ENCODE measurements at places on chromosomes 5 and 9.

GRCh38 chr9:105971986-105972385 lies 277.6 kb downstream of the TMEM38B start:
- no peak for DNase-seq

DNA sequence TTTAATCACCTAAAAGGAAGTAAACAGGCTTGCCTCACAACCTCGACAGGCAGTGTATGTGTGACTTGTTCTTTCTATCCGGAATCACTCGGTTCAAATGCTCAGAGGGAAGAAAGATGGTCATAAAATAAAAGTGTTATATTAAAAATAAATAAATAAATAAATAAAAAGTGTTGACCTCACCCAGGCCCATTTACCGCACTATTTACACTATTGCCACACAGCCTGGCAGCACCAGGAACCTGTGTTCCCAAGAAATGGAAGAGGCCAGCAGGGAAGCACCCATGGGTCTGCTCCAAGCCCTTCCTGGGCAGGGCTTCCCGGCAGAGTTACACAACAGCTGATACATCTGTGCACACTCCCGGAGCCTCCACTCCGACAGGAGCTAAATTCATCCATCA lies 127.9 kb downstream of the EFNA5 start:
- no peak for DNase-seq

DNA sequence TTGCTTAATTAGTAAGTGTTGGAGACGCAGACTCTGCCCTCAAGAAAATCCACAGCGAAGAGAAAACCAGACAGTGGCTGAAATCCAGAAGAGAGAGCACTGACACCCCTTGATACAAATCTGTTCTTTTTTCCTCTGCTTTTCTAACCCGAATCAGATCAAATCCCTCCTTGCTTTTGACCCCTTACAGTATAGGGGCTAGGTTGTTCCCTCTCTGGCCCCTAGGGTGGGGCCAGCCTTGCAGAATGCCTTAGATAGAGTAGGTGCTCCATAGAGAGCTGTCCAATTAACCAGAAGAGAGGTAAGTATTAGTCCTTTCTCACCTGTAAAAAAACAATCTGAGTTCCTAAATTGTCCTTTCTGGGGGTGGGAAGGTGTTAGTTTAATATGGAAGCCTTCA lies 10.1 kb downstream of the C1QTNF2 start:
- no peak for DNase-seq

GRCh38 chr5:60340326-60340725 lies 359.6 kb downstream of the DEPDC1B start:
- DNase-seq = no peak

DNA sequence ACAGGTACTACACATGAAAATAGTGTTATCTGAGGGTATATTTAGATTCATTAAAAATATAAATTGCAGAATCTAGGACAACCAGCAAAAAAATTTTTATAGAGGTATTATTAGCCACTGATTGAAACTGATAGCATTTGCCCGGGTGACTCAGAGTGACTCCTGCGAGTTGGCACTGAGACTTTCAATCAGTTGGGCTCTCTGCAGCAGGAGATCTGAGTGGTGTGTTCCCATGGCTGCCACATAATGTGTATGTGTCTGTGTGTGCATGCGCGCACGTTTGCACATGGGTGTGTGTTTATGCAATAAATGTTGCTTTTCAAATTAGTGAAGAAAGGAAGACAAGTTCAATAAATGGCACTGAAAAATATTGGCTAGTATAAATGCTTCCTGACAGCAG lies 100.1 kb upstream of the MRPS30 start:
- DNase-seq = no peak

DNA sequence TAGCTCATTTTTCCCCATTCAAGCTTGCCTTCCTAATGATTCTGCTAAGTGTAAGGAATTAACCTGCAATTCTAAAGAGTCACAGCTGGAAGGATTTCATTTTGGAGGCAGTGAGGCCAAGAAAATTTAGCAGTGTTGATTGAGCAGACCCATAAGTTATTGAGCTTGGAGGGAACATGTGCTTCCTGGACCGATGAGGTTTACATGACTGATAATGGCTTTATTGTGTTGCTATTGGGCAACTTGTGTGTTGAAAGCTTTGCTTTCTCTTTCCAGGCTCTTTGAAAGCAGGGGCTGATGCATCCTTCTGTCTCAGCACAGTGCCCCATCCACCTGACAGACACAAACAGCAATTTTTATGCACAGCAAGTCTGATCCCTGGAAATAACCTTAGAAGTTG lies 398.9 kb upstream of the PCSK5 start:
- no peak for DNase-seq

GRCh38 chr5:132272311-132273210 lies 15.1 kb downstream of the PDLIM4 start:
- peak; percentile 47 for DNase-seq

DNA sequence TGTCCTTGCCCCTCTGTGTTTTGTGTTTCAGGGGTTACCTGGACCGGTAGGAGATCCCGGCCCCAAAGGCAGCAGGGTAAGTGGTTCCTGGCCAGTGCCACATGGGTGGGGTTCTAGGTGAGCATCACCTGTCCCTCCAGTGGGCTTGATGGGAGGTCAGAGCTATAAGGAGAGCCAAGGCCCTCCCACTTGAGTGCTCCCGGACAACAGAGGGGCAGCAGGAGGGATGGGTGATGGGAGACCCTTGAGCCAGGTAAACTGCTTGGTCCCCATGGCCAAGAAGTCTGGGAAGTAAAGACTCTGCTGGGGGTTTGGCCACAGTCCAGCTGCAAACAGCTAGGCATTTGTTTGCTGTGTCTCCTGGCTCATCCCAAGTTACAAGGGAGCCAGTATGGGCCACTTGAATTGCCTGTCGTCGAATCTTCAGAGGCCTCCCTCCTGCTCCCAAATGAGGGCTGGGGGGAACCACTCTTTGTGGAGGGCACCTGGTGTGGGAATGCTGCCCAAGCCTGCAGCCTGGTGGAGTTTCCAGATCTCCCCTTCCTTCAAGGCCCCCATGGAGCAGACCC lies 51.0 kb downstream of the COL27A1 start:
- DNase-seq = no peak

- no peak for DNase-seq
These were observed 154.1 kb upstream of the CDH12 start for GRCh38 chr5:23007236-23007635.

DNA sequence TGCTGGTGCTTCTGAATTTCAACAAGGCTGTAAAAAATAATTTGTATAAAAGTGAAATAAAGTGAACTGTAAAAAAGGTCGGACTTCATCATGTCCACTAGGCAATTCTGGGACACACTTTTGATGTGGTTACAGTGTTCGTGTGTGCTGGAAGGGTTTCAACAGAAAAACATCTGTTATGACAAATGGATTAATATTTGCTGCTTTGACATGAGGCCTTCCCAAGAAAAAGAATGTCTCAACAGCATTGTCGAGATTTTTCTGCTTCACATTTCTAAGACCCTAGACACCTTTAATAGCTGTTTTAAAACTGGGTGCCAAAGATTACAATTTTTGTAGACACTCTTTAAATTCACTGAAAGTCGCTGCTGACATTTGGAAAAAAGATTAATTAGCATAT lies 216.6 kb downstream of the SLC12A2 start:
- no peak for DNase-seq

DNA sequence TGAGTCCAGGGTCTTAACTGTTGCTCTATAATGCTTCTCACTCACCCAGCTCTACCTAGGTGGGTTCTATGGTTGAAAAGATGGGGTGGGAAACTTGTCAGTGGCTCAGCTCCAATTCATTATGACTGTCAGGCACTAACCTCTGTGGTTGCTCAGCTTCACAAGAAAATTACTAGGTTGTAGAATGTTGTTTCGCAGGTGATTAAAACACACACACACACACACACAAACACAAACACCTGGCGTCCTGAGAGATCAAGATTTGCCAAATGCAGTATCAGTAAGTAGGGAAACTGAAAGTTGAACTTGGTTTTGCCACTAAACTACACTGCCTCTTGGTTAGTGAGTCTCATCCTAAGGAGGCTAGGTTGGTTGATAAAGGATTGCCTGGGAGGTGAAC lies 2.8 kb downstream of the MCCC2 start:
- DNase-seq = no peak

DNA sequence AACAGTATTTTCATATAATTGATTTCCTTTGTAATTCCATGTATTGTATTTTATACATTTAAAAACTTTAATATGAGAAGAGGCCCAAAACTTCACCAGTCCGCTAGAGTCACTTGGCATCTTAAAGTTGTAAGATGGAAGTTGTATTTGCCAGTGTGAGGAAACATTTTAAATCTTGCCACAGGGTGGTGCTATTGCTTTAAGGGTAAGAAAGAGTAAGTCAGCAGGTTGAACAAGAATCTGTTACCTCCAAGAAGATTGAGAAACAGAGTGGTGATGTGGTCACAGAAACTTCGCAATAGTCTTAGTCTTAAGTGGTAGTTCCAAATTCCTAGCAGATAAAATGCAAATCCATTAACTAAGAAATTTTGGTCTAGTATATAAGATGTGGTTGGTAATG lies 39.8 kb upstream of the RANBP6 start:
- DNase-seq = no peak

GRCh38 chr5:144451187-144451973 lies 280.7 kb downstream of the KCTD16 start:
- no peak for DNase-seq

DNA sequence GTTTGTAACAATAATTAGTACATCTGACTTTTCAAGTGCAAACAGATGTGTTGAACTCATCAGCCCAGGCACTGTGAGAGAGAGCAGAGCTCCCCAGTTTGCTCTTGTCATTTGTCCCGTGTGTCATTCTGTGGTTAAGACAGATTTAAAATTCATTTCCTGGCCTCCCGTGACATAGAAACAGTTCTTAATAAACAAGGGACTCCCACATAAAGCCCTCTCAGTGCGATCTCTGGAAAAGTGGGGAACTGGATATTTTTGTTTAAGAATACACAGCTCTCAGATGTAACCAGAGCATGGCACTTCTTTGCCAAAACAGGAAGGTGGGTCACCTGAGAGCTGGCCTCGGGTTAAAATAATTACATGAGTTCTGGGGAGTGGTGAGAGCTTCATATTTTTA lies 58.6 kb downstream of the PRKACG start:
- no peak for DNase-seq

DNA sequence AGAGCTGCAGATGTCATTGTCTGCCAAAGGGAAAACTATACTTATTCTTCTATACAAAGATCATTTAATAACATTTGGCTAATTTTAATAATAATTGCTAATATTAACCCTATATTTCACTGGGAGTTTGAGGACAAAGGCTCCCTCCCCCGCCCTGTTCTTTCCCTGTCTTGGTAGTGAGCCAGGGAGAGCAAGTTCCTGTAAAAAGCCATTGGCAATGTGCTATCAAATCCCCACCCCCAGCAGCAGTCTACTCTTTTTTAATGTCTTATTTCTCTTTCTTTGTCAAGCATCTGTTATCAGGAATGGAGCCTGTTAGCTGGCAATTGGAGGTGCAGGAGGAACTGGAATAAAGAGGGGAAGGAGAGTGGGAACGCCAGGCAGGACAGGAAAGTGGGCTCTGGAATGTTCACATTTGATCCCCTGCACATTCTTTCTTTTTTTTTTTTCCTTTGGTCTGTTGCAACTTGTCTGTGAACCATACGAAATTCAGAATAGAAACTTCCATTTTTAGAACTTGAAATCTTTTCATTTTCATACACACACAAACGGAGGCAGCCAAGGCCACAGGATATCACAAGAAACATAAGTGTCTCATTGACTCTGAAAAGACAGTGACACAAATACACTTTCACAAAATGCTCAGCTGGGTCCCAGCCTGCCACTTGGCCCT lies 664.8 kb upstream of the ZNF608 start:
- no peak for DNase-seq

GRCh38 chr5:168135897-168136296 lies 155.5 kb upstream of the WWC1 start:
- no peak for DNase-seq

DNA sequence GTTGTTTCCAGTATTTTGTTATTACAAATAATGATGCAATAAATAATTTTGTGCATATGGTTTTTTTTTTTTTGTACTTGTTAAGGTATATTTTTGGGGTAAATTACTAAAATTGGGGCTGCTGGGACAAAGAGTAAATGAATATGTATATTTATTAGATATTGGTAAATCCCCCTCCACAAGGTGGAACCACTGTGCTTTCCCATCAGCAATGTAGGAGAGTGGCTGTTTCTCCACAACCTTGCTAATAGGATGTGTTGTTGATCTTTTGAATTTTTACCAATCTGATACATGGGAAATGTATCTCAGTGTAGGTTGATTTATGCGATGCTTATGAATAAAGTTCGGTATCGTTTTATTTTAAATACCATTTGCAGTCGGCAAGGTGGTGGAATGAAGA lies 118.1 kb downstream of the TRPM3 start:
- no peak for DNase-seq

DNA sequence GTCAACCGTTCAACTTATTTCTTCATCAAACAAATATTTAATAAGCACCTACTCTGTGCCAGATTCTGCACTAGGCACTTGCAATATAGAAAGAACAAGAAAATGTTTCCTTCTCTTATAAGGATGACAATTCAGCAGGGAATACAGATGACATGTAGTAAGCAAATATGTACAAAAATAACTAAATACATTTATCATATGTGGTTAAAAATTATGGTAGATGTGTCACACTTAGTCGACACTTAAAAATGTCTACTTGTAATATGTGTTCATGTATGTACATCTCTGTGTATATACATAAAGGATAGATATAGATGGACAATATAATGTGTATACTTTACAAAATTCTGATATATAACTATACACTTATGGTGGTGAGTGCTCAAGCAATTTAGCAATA lies 417.0 kb upstream of the MEF2C start:
- no peak for DNase-seq

DNA sequence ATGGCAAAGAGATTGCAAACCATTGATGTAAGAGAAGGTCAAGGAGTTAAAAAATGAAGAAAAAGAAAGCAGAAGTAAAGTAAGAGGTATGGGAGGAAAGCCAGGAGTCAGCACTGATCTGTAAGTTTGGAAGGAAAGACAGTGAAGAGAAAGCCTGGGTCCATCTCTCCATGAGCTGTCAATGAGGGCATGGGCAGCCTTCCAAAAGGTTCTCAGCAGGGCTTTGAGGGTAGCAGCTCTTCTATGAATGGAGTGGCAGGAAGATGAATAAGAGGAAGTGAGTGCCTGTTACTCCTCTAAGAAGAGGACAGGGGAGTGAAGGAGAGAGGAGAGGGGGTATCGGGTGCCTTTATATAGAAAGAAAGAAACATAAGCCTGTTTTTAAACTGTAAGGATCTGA lies 97.1 kb downstream of the ADCY2 start:
- no peak for DNase-seq

DNA sequence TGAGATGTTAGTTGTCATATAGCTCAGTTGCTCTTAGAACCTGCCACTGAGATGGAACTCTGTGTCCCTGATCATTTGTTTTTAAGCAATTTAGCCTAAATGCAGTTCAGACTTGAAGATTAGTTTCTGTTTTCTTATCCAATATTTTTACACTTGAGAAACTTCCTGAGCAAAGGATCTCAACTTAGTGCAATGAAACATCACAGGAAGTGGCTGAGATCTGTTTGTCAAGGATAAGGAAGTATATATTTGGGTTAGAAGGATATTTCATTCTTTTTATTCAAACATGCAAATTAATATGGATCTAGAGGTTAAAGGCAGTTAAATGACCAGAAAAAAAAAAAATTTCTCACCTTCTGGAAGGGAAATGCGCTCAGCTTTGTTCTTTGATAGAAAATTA lies 19.7 kb upstream of the F2R start:
- no peak for DNase-seq

- no peak for DNase-seq
These were observed 43.6 kb upstream of the FAM81B start for GRCh38 chr5:95347506-95348120.

Measured in stimulated activated CD8-positive, alpha-beta memory T cell treated with anti-CD3 and anti-CD28 coated beads, Interleukin-7, amount 100 ng/mL, for 24 hours (primary cell).